SW480 (cell line): ENCODE measurements at places on chromosomes 12 and 14.

DNA sequence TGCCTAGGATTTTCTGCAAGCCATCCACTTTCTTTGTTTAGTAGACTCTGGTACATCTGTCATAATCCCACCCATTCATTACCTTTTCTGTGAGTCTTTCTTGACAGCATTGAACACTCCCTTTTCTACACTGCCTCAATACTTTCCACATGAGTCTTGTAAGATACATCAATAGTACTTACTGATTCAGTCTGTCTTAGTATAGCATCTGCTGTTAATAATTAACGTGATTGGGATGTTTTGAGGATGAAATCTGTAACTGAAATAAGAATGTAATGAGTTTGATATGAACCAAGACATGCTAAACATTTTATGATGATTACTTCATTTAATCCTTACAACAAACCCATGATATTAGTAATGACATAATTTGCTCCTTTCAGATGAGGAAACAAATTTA is 196.2 kb upstream of the FOXG1 start:
- no peak for DNase-seq

DNA sequence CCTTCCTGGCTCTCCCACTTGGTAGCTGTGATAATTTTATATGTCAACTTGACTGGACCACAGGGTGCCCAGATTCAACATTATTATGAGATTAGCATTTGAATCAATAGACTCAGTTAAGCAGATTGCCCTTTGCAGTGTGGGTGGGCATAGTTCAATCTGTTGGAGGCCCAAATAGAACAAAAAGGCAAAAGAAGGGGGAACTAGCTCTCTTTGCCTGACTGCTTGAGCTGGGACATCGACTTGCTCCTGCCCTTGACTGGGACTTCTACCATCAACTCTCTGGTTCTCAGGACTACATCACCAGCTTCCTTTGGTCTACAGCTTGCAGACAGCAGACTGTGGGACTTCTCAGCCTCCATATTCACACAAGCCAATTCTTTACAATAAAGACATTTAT is 1189.2 kb downstream of the BCL11B start:
- no peak for DNase-seq

DNA sequence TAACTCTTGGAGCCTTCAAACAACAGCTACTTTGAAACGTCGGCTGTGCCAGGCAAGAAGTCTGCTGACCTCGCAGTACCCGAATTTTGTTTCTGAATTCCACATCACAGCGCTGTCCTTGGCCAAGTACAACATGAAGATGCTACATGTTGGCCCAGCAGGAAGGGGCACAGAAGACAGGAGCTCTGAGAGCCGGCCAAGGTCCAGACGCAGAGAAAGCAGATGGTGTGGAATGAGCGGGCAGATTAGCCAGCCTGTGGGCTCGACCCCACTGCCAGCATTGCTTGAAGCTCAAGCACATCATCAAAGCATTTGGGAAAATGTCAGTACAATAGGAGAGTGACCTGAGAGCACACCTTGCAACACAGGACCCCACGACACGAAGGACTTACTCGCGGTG is 64.5 kb downstream of the FZD10 start:
- no peak for DNase-seq

GRCh38 chr12:236445-236844 is 22.5 kb upstream of the SLC6A12 start:
- no peak for DNase-seq

DNA sequence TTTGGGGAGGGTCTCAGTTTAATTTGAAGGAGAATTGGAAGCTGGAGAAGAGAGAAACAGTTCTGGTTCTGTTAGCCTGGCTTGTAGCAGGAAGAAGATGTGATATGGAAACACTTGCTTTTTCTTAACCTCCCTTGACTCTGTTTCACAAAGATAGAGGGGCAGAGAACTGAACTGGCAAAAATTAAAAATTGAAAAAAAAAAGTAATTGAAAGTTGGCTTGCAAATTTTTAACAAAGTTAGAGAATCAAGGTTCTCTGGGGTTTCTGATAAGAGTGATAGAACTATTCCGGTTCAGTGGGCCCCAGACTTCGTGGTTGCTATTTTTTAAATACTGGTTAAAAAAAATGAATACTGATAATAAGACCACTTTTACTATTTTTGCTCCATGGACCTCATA is 2.8 kb downstream of the CRADD start:
- DNase-seq: no peak

- DNase-seq: no peak
Observed at GRCh38 chr12:19700969-19701368, 261.7 kb downstream of the AEBP2 start.

DNA sequence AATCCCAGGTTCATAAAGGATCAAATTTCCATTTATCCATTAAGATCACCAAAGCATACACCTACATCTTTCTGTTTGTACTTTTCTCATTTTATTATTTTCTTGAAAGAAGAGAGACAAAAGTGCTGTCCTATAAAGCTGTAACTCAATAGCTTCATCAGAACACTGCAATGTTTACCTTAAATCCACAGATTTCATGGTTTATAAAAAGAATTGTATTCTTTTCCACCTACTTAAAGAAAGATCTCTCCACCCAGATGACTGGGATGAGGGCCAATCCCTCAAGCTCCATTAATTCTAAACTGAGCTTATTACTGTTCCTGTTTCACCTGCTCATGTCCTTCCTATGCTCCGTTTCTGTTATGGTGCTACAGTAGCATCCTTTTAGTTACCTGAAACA is 470.6 kb downstream of the BCAT1 start:
- no peak for DNase-seq
